Stimulated activated CD4-positive, alpha-beta T cell treated with anti-CD3 and anti-CD28 coated beads, Interleukin-15, amount 100 ng/mL, for 24 hours (primary cell): ENCODE measurements at places on chromosomes 4 and X.

DNA sequence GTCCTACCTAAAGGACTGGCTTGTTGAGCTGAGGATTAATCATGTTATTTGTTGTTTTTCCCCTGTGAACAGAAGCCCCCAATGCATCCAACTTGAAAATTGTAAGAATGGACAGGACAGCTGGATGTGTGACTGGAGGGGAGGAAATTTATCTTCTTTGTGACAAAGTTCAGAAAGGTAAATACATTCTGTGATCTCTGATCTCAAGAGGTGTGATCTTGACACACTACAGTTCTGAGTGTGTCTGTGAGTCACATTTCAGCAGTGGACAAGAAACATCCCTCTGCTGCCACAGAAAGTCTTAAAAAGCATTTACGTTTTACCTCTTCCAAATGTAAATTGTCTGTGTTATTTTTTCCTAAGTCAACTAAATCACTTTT, 79.3 kb downstream of the NFKB1 start:
- DNase-seq, result no peak

GRCh38 chr4:43234626-43235415, 342.3 kb downstream of the GRXCR1 start:
- no peak for DNase-seq

DNA sequence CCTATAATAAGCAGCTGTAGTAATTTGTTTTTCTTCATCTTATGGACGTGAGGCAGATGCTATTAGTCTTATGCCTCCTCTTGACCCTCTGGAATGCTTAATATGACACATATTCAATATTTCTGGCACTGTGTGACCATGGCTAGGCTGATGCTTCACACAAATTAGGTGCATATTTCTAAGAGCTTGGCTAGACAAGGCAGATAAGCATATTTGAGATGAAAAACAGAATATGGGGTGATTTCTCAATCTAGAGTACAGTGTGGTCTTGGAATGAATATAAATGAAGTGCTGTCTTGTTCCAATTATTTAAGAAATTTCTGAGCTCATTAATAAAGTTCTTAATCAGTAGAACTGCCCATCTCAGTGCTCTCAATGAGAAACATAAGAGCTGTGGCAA, 156.2 kb downstream of the NPNT start:
- no peak for DNase-seq

GRCh38 chr4:15003401-15003890, 1.2 kb downstream of the CPEB2 start:
- DNase-seq, result peak; percentile 70

- DNase-seq, result no peak
These were observed 217.2 kb downstream of the SPRY1 start for GRCh38 chr4:123613586-123614344.

GRCh38 chr4:32864713-32865351, 2144.7 kb downstream of the PCDH7 start:
- DNase-seq, result no peak

DNA sequence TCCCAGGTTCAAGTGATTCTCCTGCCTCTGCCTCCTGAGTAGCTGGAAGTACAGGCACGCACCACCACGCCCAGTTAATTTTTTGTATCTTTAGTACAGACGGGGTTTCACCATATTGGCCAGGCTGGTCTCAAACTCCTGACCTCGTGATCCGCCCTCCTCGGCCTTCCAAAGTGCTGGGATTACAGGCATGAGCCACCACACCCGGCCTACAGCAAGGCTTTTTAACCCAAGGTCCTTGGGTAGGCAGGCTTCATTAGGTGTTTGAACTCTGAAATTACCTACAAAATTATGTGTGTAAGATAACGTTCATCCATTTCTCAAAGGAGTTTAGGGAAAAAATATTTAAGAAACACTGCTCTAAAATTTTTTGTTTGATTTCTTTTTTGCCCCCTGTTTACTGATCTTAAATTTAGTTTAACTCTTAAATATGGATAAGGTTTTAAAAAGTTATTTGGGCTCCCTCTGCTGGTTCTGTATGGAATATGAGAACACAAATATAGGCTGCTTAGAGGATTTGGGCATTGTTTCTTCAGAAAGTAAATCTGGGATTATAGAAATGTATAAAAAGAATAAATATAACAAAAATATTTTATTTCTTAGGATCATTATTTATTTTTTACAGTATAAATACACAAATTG, 92.8 kb downstream of the CBR4 start:
- no peak for DNase-seq

DNA sequence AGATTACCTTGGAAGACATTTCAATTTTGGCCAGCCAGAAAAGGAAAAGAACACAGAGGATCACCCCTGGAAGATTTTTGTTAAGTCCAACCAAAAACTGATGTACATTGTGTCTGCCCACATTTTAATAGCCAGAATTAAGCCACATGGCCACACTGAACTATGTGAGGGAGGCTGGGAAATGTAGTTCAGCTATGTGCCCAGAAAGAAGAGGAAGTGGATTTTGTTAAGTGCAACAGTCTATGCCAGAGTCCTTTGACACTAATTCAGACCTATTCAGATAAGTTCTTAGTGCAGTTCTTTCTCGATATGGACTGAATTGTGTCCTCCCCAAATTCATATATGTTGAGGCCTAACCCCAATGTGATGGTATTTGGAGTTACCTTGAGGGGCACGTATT, 18.4 kb downstream of the PRPS1 start:
- DNase-seq, result no peak

DNA sequence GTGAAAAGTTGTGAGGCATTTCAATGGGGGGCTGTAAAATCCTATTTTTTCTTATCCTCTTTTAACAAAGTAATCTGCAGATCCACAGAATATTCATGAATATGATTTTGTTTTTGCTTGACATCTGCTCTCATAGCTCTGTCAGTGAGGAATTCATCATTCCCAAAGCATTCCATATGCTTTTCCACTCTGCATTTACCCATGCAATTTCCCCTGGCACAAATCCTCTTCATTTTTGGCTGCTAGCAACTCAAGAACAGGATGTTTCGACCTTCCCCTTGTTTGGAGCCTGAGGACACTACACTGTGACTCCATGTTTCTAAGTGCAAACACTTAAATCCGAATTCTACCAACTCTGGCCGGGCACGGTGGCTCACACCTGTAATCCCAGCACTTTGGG, 48.5 kb downstream of the KLHL15 start:
- DNase-seq, result no peak
